Activated CD4-positive, alpha-beta T cell treated with anti-CD3 and anti-CD28 coated beads, Interleukin-2, amount 50 U/mL, for 16 hours (primary cell): ENCODE measurements at places on chromosomes 6 and 20.

GRCh38 chr6:161225681-161226008 lies 48.2 kb downstream of the AGPAT4 start:
- no peak for DNase-seq

DNA sequence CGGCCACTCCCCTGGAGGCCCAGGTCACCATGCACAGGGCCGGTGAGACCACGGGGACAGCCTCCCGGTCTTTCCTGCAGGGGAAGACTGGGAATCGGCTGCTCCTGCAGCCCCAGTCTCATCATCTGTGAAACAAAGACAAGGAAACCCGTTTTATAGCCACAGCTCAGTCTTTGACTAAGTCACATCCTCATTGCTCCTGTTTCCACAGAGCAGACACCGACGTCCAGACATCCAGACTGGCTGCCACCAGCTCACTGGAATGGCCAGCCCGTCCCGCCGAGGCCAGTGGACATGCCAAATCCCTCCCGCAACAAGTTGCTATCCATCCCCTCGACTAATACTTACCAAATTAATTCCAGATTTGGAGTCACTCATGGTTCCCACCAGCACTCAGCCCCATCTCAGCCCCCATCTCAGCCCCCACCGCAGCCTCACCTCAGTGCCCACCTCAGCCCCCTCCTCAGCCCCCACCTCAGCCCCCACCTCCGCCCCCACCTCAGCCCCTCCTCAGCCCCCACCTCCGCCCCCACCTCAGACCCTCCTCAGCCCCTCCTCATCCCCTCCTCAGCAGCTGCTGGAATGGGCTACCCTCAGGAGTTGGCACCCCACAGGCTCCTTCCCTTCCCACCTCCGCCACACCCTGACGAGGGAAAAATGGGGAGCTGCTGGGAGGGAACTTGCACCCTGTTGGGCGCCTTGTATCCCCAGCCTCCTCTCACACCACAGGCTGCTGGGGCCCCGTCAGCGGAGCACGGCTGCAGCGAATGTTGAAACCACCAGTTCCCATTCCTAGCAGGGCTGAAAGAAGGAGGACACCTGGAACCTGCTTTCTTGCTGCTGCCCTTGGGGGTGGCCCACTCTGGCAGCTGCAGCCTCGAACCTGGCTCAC lies 48.7 kb downstream of the YTHDF1 start:
- DNase-seq: no peak

DNA sequence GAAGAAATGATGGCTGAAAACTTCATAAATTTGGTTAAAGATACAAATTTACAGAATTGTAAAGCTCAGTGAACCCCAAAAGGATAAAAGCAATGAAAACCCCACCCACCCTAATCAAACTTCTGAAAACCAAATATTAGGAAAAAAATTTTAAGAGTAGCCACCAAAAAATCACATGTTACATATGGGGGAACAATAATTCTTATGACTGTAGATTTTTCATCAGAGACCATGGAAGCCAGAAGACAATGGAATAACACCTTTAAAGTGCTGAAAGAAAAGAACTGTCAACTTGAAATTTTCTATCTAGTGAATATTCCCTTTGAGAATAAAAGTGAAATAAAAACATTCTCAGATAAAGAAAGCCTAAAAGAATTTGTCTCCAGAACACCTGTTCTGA lies 24.4 kb downstream of the PROCR start:
- no peak for DNase-seq

DNA sequence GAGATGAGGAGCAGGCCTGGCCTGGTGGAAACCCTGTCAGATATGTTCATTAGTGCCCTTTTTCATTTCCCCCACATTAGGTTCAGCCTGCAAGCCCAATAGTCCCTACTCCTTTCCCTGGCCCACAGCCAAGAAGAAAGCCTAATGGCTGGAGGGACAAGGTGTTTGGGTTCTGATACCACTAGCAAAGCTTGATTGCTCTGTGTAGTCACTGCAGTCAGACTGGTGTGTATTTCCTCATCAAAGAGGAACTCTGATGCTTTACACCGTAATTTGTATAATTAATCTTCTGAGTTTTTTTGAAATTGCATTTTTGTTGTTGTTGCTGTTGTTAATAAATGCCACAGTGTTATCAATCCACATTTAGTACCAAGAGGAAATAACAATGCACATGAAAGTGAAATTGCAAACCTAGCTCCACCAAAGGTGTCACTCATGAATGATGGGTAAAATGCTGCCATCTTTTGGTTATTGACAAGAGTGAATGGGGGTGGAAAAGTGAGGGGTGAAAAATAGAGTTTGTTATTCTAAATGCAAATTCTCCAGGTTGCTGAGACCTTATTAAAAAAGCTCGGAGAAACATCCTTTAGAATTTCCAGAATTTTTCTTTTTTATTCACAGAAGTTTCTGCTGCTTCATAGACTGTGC lies 320.2 kb upstream of the POU3F2 start:
- DNase-seq: no peak

DNA sequence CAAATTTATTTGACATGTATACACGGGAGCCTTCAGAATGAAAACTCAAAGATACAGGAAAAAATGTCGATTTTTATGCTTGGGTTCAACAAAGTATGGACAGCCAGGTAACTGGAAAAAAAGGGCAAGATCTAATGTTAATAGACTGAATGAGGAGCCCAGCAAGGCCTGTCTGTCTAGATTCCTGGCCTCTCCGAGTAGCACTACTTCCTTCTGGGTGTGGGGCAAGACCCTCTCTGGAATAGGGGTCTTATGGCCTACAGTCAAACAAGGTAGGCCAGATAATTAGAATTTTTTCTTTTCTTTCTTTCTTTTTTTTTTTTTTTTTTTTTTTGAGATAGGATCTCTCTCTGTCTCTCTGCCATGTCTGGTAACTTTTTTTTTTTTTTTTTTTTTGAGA lies 113.4 kb upstream of the SHLD1 start:
- DNase-seq: no peak

DNA sequence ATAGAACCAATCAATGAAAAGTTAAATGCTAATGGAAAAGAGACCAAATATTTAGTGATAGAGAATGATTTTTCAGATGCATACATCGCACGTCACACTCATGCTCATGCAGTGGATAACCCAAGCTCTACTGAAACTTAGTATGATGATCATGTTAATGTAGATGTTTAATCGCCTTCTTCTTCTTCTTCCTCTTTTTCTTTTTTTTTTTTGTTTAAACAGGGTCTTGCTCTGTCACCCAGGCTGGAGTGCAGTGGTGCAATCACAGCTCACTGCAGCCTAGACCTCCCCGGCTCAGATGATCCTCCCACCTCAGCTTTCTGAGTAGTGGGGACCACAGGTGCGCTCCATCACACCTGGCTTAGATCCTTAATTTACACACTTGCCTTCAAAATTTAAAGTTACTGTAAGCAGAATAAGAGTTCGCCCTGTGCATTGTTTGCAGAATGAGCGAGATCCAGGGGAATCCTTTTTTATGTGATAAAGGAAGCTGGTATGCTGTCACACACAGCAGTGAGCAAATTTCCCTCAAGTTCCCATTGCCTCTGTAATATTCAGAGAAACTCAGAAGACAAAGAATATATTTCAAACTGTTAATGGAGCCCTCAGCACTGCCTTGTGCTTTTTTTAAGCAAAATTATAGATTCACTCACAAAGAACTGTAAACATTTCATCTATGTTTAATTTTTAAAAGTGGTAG lies 194.2 kb upstream of the SGK1 start:
- no peak for DNase-seq

GRCh38 chr6:54112151-54112650 lies 958 bp downstream of the MLIP start:
- DNase-seq: no peak

DNA sequence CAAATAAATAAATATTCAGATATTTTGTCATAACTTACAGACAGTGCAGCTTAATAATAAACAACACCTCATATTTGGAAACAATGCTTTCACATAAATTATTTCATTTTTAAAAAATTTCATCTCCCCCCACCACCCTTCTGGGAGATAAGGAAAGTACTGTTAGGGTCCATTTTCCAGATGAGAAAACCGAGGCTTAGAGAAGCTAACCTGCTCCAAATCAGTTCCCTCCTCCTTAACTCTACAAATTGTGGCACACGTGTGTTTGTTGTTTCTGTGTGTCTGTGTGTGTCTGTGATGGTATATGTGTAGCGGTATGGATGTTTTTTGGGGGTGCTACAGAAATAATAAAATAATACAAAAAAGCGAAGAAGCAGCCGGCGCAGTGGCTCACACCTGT lies 54.2 kb upstream of the NAA20 start:
- DNase-seq: no peak

GRCh38 chr20:19502169-19502568 lies 255.9 kb upstream of the RIN2 start:
- no peak for DNase-seq

- DNase-seq: no peak
Observed at GRCh38 chr6:143192766-143193165, 132.1 kb downstream of the AIG1 start.
